ENCODE measurements at places on chromosomes 11 and 22. TPM values are rescaled to one million over a fixed set of nuclear protein-coding genes. Genes with fewer than 3 reads are reported as not detected.

- H3K4me3 ChIP-seq, result no peak overlapping the region
- no peak overlapping the region for H3K27ac ChIP-seq
- H3K27me3 ChIP-seq, result no peaks in the 10 kb centered on the region
- H3K4me1 ChIP-seq, result peaks cover 30% of the 10 kb centered on the region
These were observed 15.6 kb downstream of the TMEM123 start for GRCh38 chr11:102436976-102437375.

ASCL2 gene
- 1.5 TPM for polyA plus RNA-seq

- no peaks in the 10 kb centered on the region for H3K27me3 ChIP-seq
- DNase-seq, result no peak
- no peaks in the 10 kb centered on the region for H3K36me3 ChIP-seq
- no peak overlapping the region for H3K4me3 ChIP-seq
These were observed 221.3 kb downstream of the CADM1 start for GRCh38 chr11:115282923-115283322.

GAS2L1 gene
- 9.1 TPM for polyA plus RNA-seq

SLN gene
- not detected for polyA plus RNA-seq

- no peak overlapping the region for H3K4me3 ChIP-seq
- H3K36me3 ChIP-seq, result peaks cover 96% of the 10 kb centered on the region
- no peaks in the 10 kb centered on the region for H3K27me3 ChIP-seq
- DNase-seq, result no peak
- H3K4me1 ChIP-seq, result peaks cover 6% of the 10 kb centered on the region
- H3K27ac ChIP-seq, result peak overlapping the region; percentile 0
These were observed 20.6 kb upstream of the RAPSN start for GRCh38 chr11:47469361-47470179.

DNA sequence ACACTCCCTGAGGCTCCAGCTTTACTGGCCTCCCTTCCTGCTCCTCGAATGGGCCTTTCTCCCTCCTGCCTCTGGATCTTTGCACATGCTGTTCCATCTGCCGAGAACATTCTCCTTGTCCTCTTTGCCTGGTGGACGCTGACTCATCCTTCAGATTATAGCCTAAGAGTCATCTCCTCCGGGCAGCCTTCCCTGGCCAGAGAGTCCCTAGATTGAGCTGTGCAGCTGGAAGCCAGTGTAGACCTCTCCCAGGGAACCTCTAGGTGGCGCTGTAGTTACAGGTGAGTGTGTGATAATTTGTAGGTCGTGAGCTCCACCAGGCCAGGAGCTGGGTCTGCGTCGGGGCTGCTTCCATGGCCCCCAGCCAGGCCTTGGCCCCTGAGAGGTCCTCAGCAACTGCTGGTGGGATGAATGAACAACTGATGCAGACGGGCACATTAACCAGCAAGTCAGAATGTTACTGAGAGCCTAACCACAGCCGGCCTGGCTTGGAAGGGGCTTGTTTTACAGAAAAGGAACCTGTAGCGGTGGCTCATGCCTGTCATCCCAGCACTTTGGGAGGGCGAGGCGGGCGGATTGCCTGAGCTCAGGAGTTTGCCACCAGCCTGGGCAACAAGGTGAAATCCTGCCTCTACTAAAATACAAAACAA is 8.7 kb downstream of the PNPLA5 start:
- H3K36me3 ChIP-seq, result no peaks in the 10 kb centered on the region
- no peak overlapping the region for H3K4me3 ChIP-seq
- H3K27ac ChIP-seq, result no peak overlapping the region
- no peaks in the 10 kb centered on the region for H3K4me1 ChIP-seq

- DNase-seq, result no peak
- no peak overlapping the region for H3K27ac ChIP-seq
- no peaks in the 10 kb centered on the region for H3K36me3 ChIP-seq
- H3K4me3 ChIP-seq, result peak overlapping the region; percentile 40
- peaks cover 46% of the 10 kb centered on the region for H3K4me1 ChIP-seq
These were observed 1.9 kb downstream of the NLRP6 start for GRCh38 chr11:279966-280705.

DNA sequence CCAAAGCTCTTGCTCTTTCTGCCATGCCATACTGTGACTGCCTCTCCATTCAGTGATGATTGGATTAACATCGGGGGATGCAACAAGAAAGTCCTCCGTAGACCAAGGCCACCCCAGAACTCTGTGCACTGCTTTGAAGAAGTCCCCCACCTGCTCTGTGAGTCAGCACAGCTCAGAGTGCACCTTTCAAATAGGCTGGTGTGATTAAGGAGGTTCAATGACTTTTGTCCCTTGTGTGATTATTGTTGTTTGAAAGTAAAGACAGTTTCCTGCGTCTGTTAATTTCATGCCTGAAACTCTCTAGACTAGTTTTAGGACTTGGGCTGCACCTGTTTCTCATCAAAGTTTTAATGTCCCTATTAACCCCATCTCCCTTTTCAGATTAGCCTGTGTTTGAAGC is 33.0 kb upstream of the DBX1 start:
- no peak overlapping the region for H3K4me3 ChIP-seq
- no peak overlapping the region for H3K27ac ChIP-seq
- no peaks in the 10 kb centered on the region for H3K4me1 ChIP-seq
- no peaks in the 10 kb centered on the region for H3K27me3 ChIP-seq
- DNase-seq, result no peak
- no peaks in the 10 kb centered on the region for H3K36me3 ChIP-seq

LUZP2 gene
- 5.6 TPM for polyA plus RNA-seq

- no peak overlapping the region for H3K27ac ChIP-seq
- no peak overlapping the region for H3K4me3 ChIP-seq
- peaks cover 5% of the 10 kb centered on the region for H3K36me3 ChIP-seq
- DNase-seq, result no peak
- H3K4me1 ChIP-seq, result peaks cover 47% of the 10 kb centered on the region
These were observed 8.2 kb downstream of the DDX17 start for GRCh38 chr22:38497869-38498268.

DNA sequence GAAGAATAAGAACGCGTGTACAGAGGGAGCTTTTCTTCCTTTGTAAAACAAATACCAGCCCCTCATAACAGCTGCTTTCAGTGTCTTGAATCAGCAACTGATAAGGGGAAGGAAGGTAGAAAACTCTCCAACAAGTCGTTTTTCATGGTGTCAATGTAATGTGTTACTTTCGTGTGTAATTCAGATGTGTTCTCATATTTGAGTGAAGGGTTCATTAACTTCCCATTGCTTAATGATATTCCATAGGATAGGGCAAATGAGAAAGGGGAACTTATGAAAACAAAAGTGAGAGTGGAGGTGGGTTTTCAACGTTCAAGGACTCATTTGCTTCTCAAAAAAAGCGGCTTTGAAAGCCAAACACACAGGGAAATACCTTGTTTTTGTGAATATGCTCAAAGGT is 452.1 kb downstream of the NTM start:
- H3K36me3 ChIP-seq, result no peaks in the 10 kb centered on the region
- no peak overlapping the region for H3K4me3 ChIP-seq
- H3K27me3 ChIP-seq, result peaks cover 3% of the 10 kb centered on the region
- no peaks in the 10 kb centered on the region for H3K4me1 ChIP-seq
- H3K27ac ChIP-seq, result no peak overlapping the region
- DNase-seq, result no peak

F2 gene
- polyA plus RNA-seq, result 0.17 TPM

Measured in left lung (tissue), 14 donors.